ENCODE measurements at places on chromosomes 16 and 17.

- peak; percentile 97 for DNase-seq
These were observed at the start of gene THAP11 for GRCh38 chr16:67841816-67842508. Gene THAP11, plus strand, starts transcription at chr16:67842320. Its CDS starts 235 bp downstream, at chr16:67842555.

DNA sequence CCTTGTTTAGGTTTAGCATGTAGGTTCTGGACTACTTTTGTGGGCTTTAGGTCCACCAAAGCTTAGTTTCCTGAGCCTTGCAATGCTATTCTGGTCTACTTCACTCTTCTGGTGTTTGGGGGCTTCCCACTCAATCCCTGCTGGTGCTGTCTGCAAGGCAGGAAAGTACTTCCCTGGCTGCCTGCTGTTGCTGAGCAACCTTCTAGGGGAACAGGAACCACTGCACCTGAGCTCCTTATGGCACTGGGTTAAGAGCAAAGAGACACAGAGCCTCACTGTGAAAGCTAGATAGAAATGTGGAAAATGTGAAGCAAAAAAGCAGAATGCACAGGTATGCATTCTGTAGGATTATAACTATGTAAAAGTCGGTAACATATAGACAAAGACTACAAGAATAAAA is 17.0 kb downstream of the MPO start:
- DNase-seq, result no peak

DNA sequence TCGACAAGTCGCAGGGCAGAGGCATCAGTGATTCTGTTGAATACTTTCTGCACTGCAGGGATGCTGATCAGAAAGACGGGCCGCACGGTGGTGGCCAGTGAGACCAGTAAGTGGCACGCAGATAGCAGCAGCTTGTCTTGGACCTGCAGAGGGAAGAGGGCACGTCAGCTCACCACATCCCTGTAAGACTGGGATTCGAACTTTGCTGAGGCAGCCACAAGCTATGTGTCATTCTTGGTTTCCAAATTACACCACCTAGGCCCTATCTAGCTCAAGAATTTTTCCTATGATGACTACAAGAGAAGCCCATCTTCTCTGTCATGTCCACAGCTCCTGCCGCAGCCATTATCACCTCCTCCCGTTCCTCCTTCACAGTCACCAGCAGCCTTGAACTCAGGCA is 49.4 kb upstream of the GSG1L start:
- DNase-seq, result no peak

DNA sequence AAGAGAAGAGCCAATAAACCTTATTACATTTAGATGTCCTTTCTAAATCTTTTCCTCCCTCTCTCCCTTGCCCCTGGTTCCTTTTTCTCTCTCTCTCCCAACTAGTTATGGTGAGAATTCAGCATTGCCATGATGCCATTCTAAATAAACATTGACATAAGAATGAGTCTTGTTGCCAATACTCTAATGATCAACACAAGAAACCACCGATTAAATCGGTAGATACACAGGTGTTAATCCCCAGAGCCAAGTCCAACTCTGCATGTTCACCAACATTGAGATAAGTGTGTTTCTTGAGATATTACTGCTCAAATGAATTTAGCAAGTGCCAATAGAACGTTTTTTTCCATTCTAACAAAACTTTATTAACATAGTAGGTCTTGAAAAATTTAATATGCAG is 412.1 kb downstream of the KCNJ2 start:
- no peak for DNase-seq

GRCh38 chr16:85738923-85739715 is 11.8 kb downstream of the C16orf74 start:
- no peak for DNase-seq

DNA sequence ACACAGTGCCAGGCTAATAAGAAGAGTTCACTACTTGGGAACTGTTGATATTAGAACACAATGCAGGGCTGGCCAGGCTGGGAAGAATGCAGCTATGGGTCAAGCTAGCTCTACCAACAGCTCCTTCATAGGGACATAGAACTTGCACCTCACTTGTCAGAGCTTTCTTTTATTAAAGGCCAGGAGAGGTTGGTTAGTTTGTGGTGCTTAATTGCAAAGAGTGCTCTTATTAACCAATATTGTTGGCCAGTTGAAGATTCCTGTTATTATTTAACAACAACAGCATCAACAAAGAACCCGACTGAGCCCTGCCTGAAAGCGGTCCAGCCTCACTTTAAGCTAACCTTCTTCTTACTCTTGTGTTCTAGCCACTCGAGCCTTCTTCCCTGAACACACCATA is 43.4 kb upstream of the ANKFN1 start:
- DNase-seq, result no peak

GRCh38 chr16:87965417-87965816 is 14.2 kb downstream of the BANP start:
- DNase-seq, result no peak

GRCh38 chr16:15581127-15581815 is 61.7 kb downstream of the MARF1 start:
- no peak for DNase-seq

- DNase-seq, result no peak
These were observed 34.3 kb downstream of the VPS35L start for GRCh38 chr16:19589771-19590302.

GRCh38 chr17:65103896-65104295 is 33.3 kb upstream of the RGS9 start:
- no peak for DNase-seq

GRCh38 chr17:28882154-28882895 is 15.2 kb downstream of the FLOT2 start:
- no peak for DNase-seq

- no peak for DNase-seq
These were observed 758 bp downstream of the ADAMTS18 start for GRCh38 chr16:77434022-77434529.

GRCh38 chr16:81697616-81698309 is 81.3 kb upstream of the PLCG2 start:
- DNase-seq, result no peak

DNA sequence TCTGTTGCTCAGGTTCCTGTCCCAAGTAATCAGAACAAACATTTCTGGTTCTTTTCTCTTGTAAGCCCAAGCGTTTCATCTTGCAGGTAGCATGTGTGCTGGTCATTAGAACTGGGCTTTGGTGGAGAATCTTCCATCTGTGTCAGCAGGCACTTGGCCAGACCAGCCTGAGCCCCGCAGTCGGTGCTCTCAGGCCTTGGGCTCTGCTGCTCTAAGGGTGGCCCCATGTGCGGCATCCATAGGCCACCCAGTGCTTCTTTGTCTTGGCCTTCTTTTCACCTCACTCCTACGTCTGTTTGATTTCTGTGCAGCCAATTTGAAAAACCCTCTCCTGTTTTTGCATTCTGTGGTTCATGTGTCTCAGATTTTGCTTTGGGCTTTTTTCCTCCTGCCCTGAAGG is 51.6 kb downstream of the PLD6 start:
- DNase-seq, result no peak

- DNase-seq, result no peak
These were observed 21.5 kb upstream of the ABCA5 start for GRCh38 chr17:69348429-69348828.
